Stimulated activated CD4-positive, alpha-beta T cell treated with anti-CD3 and anti-CD28 coated beads, Interleukin-4, amount 100 ng/mL, for 48 hours (primary cell): ENCODE measurements at places on chromosomes 6 and 20.

GRCh38 chr20:6999381-6999780 lies 231.9 kb downstream of the BMP2 start:
- DNase-seq = no peak

- no peak for DNase-seq
Observed at GRCh38 chr20:41290804-41291389, 26.6 kb downstream of the ZHX3 start.

GRCh38 chr6:4740032-4740431 lies 36.2 kb upstream of the CDYL start:
- DNase-seq = no peak

- no peak for DNase-seq
Observed at GRCh38 chr6:38207375-38207774, 387.8 kb downstream of the ZFAND3 start.

DNA sequence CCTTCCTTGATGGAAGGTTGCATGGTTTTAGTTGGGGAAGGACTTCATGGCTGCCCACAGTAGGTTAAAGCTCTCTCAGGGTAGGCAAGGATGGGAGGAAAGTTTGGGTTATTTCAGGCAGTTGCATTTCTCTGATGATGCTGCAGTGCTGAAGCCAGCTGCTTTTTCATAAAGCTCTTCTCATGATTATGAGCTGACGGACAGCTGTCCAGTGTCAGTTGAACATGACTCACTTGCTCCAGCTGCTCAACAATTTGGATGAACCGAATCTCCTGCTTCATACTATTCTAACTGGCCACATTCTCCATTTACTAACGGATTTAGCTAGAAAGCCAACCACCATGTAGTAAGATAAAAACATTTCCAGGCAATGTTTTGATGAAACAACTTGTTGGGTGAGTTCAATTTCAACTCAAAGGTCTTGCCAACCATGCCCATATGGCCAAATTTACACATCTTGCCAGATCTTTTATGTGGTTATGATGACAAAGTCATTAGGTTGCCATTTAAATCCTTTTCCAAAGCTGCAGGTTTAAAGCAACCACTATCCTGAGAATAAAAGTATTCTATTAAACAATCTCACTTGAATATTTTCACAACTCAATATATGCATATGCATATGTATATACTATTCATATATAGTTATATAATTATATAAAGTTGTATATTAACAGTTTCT lies 125.9 kb downstream of the HS3ST5 start:
- DNase-seq = no peak

GRCh38 chr20:40945754-40946450 lies 82.7 kb upstream of the TOP1 start:
- no peak for DNase-seq

GRCh38 chr6:19303383-19303782 lies 533.8 kb upstream of the ID4 start:
- no peak for DNase-seq

GRCh38 chr20:18176318-18176785 lies 38.7 kb downstream of the KAT14 start:
- no peak for DNase-seq

- peak; percentile 69 for DNase-seq
Observed at GRCh38 chr6:209432-210103, 82.7 kb upstream of the DUSP22 start.

DNA sequence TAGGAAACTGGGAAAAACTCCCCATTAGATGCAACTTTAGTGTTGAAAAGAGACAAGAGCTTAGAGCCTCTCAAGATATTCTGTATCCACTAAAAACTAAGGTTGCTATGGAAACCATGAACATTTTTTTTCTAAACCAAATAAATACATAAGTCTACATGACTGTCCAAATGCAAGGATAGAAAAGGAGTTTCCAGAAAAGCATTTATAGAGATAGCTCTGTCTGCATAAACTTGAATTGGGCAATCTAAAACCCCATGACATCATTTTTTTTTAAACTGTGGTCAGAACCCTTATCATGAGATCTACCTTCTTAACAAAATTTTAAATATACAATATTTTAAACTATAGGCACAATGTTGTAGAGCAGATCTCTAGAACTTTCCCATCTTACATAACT lies 36.4 kb upstream of the FAM83B start:
- no peak for DNase-seq

DNA sequence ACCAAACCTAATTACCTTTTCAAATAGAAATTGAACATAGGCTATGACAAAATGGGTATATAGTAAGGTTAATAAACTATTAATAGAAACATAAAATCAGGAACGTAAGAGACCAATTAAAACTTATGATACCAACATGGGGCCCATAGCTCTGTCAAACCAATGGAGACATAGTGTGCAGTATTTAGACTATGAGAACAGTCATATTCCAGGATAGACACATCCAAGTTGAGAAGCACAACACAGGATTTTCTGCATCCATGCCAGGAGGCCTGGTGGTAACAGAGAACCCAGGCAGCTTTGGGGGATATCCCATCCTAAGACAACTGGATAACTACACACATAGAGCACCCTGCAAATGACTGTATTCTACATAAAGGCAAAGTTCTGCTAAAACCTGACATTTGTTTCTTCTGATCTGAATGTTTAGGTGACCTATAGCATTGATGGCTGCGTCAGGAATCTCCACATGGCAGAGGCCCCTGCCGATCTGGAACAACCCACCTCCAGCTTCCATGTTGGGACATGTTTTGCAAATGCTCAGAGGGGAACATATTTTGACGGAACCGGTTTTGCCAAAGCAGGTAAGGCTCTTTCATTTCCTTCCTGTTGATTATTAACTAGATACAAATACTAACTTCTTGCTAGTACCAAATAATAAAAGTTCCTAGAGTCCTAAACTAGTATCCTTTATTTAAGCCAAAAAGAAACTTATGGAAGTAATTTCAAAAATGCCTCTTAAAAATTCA lies 202.7 kb downstream of the ARHGAP18 start:
- no peak for DNase-seq

DNA sequence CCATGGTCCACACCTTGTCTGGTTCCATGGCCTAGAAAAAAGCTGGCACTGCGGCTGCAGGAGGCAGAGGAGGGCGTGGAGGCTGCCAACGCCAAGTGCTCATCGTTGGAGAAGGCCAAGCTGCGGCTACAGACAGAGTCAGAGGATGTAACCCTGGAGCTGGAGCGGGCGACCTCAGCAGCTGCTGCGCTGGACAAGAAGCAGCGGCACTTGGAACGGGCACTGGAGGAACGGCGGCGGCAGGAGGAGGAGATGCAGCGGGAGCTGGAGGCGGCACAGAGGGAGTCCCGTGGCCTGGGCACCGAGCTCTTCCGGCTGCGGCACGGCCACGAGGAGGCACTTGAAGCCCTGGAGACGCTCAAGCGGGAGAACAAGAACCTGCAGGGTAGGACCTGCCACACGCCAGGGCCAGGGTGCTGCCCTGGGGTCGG lies 43.4 kb downstream of the MYH7B start:
- DNase-seq = no peak

GRCh38 chr6:81787313-81788068 lies 35.0 kb upstream of the TENT5A start:
- DNase-seq = no peak

GRCh38 chr20:47620808-47621805 lies 119.4 kb downstream of the NCOA3 start:
- DNase-seq = no peak

- DNase-seq = no peak
Observed at GRCh38 chr20:10761232-10761631, 87.4 kb upstream of the JAG1 start.

- no peak for DNase-seq
Observed at GRCh38 chr20:24683676-24684075, 214.2 kb downstream of the SYNDIG1 start.

DNA sequence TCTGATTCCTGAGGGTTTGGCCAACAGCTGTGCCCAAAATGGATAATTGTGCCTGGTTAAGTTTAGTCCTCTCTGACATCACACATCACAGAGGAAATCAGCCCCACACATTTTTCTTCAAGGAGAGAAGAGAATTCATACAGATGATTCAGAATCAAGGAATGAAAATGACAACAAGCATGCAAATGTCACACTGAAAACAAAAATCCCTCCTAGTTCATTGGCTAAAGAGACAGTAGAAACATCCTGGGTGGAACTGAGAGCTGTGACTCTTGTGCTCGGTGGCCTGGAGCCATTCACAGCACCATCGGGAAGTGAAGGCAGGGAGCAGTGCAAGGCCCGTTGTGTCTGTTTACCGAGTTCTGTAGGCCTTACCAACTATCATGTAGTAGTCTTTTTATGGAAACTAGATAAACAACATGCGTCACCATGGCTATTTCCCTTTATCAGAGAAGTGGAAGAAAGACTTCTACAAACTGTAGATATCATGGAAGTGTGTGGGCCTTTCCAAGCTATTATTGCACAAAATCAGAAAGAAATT lies 81.7 kb upstream of the TENT5A start:
- DNase-seq = no peak

GRCh38 chr6:100517106-100517505 lies 52.4 kb upstream of the SIM1 start:
- DNase-seq = no peak

DNA sequence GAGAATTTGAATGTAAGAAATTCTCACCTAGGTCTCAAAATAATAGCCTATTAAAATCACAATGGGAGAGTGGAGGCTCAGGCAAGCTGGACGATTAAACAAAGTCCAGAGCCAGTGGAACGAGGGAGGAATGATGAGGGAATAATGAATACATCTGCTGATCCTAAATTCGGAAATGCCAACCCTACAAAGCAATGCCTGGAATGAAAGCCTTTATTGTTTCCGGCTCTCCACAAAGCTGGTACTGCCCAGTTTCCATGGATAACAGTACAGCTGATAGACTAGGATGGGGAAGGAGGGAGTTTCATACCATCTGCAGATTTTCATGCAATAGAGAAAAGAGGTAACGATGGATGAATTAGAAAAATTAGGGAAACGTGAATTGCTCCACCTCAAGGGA lies 356.1 kb downstream of the CBLN4 start:
- DNase-seq = no peak

GRCh38 chr6:27161603-27161945 lies 85.9 kb upstream of the PRSS16 start:
- DNase-seq = no peak

DNA sequence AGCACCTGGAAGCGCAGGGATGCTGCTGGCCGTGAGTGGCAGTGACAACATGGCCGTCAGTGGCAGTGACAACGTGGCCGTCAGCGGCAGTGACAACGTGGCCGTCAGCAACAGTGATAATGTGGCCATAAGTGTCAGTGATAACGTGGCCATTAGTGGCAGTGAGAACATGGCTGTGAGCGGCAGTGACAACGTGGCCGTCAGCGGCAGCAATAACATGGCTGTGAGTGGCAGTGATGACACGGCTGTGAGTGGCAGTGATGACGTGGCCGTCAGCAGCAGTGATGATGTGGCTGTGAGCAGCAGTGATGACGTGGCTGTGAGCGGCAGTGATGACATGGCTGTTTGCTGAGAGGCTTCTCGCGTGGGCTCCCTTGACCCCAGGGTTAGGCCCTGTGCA lies 169.8 kb downstream of the ERMARD start:
- DNase-seq = no peak

DNA sequence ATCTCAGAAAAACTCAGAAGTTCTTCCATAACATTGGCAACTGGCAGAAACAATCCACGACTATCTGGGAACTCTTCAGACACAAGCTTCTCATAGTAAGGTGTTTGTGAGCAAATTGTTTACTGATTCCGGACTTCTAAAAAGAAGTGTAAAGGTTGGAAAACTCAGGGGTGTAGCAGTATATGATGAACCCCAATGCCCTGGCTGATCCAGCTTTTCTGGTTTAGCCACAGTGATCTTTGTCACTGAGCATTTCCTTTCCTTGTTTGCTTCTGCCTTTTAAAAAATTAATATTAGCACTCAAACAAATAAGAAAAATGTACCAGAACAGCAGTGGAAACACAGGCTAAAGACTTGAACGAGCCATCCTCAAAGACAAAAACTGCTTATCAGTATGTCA lies 4.9 kb downstream of the RGS17 start:
- no peak for DNase-seq
